Activated naive CD8-positive, alpha-beta T cell treated with anti-CD3 and anti-CD28 coated beads, Interleukin-2, amount 10 ng/mL, durations not matched to agents 7 days and 5 days (primary cell): ENCODE measurements at places on chromosomes 6 and 20. TPM values are rescaled to one million over a fixed set of nuclear protein-coding genes. Genes with fewer than 3 reads are reported as not detected.

LRRC1 gene
- total RNA-seq: 3.5 TPM

DNA sequence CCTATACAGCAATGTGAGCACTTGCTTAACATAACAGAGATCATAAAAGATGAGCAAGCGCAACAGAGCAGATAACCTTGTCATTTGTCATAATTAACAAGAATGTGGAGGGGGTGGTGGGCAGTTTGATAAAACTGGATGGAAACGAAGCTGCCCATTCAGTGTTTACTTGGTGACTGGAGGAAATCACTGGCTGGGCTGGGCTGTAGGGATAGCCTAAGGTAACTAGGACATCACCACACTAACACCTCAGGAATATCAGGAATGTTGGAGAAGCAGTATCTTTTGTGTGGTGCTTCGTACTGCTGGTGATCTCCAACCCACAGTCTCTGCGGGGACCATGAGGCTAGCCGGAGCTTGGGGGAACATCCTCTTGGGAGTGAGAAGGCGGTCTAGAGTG lies 218.4 kb downstream of the HIVEP2 start:
- no peak for DNase-seq

GRCh38 chr20:20713244-20713765 lies 861 bp upstream of the RALGAPA2 start:
- no peak for DNase-seq

GRCh38 chr20:25025986-25026605 lies 31.8 kb downstream of the ACSS1 start:
- no peak for DNase-seq

TNF gene
- 18.5 TPM for total RNA-seq

DEFB132 gene
- not detected for total RNA-seq

GRCh38 chr6:63731930-63732329 lies 96.3 kb downstream of the PHF3 start:
- DNase-seq: no peak

DNA sequence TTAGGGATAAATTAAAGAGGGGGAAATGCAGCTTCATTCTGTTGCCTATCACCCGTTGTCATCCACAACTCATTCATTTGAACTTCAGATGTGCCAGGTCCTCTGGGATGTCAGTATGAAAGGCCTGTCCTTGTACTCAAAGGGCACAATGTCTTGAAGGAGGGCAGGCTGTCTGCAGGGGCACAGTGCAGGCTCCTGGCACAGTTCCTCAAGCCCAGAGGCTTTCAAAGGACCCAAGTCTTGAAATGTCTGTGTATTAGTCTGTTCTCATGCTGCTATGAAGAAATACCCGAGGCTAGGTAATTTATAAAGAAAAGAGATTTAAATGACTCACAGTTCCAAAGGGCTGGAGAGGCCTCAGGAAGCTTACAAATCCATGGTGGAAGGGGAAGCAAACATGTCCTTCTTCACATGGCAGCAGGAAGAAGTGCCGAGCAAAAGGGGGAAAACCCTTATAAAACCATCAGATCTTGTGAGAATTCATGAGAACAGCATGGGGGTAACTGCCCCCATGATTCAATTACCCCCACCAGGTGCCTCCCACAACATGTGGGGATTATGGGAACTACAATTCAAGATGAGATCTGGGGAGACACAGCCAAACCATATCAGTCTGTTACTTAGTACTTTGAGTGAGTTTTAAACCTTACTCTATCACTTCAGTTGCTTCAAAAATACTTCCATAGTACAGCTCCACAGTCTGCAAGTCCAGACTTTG lies 9.4 kb downstream of the SNX9 start:
- DNase-seq: no peak

ADGRF5 gene
- total RNA-seq: not detected

- DNase-seq: no peak
Observed at GRCh38 chr6:16725145-16725864, 36.0 kb downstream of the ATXN1 start.

DNA sequence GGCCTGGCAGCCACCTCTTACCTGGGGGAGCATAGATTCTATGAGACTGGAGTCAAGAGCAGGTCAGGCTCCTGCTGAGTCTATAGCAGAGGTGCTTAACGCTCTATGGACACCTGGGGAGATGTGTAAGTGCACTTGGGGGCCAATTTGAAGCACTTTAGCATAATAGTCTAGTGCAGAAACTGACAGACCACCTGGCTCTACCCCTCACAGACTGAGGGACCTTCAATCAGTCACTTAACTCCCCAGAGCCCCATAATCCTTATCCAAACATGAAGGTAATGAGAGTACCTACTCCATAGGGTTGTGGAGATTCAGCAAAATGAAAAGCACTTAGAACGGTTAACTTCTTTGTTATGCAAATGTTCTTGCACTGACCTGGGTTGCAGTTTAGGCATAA lies 87.3 kb upstream of the SLC22A16 start:
- DNase-seq: no peak

DNA sequence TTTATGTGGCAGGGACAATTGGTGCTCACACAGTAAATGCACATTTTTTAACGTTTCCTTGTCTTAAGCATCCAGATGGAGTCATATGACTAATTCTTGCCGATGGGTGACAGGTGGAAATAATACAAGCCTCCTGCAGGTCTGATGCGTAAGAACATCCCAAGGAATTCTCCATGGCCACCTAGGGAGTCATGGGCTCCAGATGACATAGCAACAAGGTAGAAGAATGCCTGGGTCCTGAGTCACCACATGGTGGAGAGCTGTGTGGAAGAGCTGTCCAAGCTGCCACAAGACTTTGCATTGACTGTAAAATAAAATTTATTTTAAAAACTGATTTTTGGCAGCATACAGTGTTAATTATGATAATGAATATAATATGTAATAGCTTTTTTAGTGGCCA lies 77.0 kb upstream of the MAP3K7 start:
- DNase-seq: no peak
